GM12864 (cell line): ENCODE measurements at places on chromosomes 16 and 17.

- DNase-seq, result no peak
Measured at GRCh38 chr17:4310354-4311060, 46.7 kb upstream of the ANKFY1 start.

DNA sequence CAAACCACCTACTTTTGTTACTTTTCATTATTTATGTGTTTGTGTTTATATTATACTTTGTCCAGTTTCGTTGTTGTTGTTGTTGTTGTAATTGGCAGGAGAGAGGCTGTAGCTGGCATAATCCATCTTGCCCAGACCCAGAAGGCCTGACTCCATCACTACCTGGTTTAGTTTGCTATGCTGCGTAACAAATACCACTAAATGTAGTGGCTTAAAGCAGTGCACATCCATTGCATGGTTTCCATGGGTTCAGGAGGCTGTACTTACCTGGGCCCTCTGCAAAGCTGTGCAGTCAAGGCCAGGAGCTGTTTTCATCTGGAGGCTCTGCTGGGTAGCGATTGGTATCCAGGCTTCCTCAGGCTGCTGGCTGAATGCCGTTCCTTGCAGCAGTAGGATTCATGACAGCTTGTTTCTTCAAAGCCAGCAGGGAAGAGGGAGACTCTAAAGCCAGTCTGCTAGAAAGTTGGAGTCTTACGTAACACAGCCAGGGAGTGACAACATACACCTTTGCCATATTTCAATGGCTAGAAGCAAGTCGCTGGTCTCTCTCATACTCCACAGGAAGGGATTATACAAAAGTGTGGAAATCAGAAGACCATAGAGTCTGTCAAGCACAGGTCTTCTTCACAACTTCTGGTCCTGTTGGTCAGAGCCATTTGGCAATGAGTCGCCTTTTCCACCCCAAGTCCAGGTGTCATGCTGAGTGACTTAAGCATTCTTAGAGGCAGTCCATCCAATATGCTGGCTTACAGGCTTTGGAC, 41.1 kb downstream of the TNRC6C start:
- DNase-seq, result no peak

- no peak for DNase-seq
Measured at GRCh38 chr17:4502466-4503154, 3.9 kb downstream of the SPNS2 start.

DNA sequence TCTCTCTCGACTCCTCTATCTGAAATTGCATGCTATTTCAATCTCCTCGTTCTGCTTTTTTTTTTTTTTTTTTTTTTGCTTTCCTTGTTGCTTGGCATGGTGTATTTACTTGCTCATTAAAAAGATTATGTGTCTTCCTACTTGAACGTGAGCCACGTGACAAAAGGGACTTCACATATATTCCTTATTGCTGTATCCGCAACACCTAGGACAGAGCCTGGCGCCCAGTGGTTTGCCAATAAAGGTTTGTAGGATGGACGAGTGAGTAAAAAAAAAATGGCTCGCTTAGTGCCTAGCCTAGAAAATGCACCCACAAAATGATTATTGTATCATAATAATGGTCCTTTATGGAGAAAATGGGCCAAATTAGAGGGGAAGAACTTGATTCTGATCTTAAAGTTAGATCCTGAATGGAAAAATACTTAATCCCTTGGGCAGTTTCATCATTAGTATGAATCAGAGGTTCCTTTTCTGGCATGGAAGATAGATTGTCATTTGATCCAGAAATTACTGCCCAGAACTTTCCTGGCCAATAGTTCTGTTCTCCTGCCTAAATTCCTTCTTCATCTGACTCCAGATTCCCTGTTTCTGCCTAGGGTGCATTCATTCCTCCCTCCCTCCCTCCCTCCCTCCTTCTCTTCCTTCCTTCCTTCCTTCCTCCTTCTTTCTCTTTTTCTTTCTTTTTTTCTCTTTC, 13.6 kb upstream of the TMEM220 start:
- no peak for DNase-seq

- DNase-seq, result no peak
Measured at GRCh38 chr16:12294471-12294870, 317.9 kb downstream of the SNX29 start.

DNA sequence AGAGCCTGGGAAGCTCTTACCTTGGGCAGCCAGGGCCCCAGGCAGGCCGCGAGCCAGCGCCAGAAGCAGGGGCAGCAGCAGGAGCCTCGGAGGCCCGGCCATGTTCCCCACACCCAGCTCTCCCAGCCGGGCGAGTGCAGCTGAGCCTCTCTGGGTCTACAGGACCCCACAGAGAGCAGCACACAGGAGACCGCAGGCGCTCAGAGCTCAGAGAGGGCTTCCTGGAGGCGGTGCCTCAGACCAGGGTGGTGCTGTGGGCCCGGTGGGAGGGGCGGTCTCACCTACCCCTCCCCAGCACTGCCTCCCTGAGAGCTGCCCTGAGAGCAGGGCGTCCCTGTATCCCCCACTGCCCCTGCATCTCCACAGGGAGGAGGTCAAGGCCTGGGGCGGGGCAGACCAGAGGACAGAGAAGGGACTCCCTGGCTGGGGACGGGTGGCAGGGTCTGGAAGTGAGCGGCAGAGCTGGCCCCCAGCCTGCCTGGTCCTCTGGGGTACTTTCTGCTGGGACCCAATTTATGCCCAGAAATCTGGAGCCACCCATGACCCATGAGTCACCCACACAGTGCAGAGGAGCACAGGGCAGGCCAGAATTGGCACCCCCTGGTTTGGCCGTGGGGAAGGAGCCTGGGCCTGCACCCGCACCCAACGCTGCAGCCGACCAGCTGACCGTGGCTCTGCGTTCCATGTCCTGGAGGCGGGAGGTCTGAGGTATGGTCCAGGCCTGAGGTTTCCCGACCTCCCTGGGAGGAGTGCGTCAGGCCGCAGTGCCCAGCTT, at the start of gene CD7:
CD7 (minus strand) TSS at position 215 of the 775 bp plus-strand sequence; CDS start at position 102, 113 bp downstream.
- no peak for DNase-seq

DNA sequence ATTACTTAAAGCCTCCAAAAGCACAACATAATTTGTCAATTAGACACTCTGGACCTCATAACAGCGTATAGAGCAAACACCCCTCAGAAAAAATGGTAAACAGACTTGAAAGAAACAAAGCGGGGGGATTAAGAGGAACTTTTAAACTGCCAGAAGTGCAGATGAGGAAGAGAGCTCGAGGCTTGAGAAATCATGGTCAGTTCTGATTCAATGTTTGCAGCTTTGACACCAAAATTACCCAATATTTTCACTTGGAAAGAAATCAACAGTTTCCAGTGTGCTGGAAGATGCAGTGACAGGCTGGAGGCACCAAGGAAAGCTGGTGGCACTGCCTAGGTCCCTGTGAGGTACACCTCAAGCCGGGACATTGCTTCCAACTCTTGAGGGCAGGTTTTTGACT, 180.9 kb upstream of the TOX3 start:
- DNase-seq, result no peak

DNA sequence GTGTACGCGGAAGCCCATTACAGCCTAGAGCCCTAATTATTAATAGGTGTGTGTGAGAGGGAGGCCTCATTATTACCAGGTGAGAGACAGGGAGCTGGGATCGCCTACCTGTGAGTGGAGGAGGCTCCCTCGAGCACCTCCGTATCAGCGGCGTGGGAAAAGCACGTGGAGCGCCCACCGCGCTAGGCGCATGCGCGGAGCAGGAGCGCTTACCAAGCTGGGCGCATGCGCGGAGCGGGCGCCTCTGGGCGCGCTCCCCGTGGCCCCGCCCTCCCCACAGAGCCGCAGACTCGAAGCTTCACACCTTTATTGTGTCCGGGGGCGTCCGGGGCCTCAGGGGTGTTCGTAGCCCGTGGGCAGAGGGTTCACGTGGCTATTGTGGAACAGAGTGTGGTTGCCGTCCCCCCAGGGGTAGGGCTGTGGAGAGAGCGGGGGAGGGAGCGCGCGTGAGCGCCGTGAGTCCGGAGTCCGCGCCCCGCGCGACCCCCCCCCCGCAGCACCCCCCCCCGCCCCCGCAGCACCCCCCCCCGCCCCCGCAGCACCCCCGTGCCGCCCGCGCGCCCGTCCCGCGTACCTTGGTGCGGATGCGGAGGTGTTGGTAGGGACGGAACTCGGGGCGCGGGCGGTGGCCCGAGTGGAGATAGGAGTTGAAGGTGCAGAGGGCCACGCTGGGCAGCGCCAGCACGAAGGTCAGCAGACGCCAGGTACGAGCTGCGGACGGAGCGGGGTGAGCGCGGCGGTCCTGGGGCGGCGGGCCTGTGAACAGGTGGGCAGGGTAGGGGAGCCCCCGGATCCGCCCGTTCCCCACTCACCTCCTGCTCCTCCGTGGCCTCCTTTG, 500 bp downstream of the COX6A2 start:
- DNase-seq, result no peak

DNA sequence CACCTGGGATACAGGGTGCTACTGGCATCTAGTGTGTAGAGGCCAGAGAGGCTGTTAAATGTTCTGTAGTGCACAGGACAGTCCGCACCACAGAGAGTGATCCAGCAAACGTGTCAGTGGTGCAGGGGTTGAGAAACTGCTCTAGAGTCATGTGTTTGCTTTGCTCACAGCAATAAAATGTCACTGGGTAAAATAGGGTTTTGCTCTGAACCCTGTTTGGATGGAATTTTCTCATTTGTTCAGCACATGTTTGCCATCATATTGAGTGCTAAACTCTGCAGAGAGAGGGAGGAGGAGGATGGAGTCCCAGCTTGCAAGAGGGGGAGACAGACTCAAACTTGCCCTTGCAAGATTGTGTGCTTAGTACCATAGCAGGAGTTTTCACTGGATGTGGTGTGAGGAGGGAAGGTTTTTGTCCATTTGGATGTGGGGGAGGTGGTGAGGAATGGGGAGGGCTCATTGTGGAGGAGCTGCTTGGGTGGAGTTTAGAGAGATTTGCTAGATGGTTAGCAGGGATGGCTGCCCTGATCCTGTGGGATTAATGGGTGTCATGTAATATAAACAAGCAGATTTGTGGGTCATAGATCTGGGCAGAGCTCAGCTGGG, 11.8 kb downstream of the PLCG2 start:
- no peak for DNase-seq

- DNase-seq, result no peak
Measured at GRCh38 chr16:65816556-65816955, 549.9 kb upstream of the CDH5 start.

GRCh38 chr17:30975042-30975820, 4.4 kb downstream of the RNF135 start:
- DNase-seq, result no peak

DNA sequence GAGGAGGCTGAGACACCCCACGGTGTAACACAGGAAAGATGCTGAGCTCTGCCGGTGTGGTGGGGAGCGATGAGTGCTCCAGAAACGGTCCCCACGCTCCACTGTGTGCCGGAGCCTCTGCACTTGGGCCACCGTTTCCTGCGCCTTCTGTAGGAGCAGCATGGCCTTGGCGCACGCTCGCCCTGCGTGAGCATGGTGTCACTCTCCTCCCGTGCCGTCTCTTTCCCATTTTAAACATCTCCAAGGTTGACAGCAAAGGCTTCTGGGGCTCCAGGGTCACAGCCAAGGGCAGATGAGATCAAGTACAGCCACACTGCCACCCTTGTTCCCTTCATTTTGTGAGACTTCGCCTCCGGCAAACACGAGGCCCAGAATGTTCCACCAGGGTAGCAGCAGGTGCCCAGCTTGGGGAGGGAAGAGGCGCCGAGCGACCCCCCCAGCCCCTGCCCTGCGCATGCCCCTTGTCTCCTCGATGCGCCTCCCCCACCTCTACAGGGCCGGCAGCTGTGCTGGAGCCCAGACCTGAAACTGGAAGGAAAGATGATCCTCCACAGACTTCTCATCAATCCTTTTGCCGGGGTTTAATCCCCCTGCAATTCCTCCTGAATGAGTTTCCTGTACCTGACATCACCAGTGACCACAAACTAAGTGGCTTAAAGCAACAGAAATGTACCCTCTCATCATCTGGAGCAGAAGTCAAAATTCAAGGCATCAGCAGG, 19.9 kb upstream of the OSGIN1 start:
- DNase-seq, result no peak

- DNase-seq, result no peak
Measured at GRCh38 chr16:24538756-24539294, 541 bp upstream of the RBBP6 start.

GRCh38 chr17:68499587-68499986, 12.6 kb upstream of the PRKAR1A start:
- no peak for DNase-seq
